ENCODE measurements at places on chromosomes 4 and X. TPM values are rescaled to one million over a fixed set of nuclear protein-coding genes. Genes with fewer than 3 reads are reported as not detected.

DNA sequence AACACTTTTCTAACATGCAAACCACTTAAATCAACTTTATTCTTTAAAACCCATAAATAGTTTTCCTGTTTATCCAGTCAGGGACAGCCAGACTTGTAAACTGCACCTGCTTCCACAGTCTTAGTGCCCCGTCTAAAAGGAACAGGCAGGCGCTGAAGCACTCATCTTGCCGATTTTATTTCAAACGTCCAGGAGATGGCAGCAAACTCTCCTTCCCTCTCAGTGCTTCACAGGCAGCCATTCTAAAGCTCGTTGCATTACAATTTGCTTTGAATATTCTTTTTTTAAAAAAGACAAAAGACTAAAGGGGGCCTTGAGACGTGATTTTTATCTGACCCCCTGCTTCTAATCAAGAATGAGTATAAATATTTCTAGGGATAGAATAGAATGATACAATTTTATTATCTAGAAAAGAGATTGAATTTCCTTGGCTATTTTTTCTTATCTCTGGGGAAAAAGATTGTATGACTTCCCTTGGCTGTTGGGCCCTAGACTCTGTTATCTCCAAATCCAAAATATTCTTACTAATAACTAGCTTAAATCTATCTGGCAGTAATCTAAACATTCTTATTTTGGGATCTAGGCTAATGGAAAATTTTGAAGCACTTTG is 93.6 kb upstream of the MYOZ2 start:
- DNase-seq = no peak

DNA sequence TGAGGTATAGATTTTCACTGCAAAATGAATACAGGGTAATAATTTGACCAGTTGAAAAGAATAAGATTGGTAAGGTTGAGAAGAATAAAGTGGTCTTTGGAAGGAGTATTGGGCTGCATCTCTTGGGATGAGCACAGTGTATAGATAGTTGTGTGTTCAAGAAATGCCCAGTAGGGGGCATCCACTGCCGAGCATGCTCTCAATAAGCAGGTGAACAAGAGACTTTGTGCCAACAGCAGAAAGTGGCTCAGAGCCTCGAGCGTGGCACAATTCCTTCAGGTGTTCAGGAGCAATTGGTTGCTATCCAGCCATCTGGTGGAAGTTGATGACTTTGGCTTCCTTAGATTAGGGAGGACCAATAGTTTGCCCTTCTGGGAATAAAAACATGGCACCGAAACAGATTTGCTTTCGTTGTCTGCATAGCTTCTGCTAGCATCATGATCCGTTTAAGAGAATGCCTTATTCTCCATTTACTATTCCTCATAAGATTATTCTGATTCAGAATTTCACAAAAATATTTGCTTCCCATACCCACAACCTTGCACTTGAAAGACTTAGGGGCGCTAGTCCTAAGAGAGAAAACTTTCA is 258.1 kb upstream of the NEIL3 start:
- no peak for DNase-seq

DNA sequence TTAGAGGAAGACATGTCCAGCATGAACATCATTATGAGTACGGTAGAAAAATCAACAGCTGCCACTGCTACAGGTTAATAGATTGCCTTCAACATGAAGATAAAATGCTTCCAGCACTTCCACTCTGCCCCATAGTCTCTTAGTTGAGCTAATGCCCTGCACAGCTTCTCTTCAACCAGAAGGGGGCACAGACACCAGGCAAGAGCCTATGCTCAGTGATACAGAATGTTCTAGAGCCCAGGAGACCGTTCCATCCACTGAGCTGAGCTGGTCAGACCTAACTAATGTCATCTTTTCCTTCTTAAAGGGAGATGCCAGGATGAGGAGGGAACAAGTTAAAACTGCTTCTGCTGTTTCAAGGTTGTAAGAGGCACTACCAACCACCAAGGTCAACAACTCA is 42.2 kb downstream of the SMIM10L2A start:
- DNase-seq = no peak

DNA sequence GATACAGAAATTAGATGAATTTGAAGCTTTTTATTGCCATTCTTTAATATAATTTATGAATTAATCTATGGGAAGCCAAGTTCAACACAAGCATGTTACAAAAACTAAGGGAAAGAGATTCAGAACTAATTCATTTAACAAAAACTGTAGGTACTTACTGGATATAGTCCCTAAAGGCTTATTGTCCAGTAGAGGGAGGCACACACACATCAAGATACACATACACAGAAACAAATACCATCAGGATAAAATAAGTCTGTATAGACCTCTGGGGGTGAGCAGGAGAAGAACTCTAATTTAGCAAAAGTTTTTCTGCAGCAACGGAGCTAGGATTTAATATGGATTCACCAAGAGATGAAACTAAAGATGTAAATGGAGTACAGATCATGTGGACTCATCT is 83.0 kb upstream of the IL13RA1 start:
- DNase-seq = no peak

GRCh38 chr4:98470831-98471230 is 187.6 kb downstream of the TSPAN5 start:
- peak; percentile 31 for DNase-seq

- no peak for DNase-seq
Measured at GRCh38 chrX:153460826-153461225, 9.6 kb downstream of the HAUS7 start.

DNA sequence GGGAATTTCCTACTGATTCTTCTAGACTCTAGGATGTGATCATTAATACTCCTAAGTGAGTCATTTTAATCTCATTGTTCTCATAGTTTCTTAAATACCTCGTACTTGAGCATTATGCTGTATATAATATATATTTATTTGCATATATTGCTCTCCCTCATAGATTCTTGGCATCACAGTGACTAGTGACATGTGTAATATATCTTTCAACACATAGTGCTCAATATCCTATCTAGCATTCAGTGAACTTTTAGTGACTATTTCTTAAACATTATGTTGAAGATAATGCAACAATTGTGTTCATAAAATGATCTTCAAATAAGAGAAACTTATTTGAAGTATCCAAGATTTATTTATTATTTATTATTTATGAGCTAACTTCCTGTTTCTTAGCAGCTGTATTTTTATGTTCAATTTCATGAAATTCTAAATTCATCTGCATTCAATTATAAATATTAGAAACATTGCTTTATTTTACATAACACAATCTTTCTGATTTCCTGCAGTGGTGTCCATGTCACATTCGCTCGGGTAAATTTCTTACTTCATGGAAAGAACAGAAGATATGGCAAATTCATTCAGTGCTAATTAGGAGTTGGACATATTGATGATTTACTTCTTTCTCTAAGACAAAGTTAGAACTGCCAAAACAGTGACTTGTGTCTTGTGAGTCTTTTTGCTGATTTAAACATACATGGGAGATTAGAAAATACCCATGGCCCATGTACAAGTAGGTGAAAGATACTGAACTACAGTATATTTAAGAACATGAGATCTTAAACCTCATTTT is 1095.5 kb upstream of the IGFBP7 start:
- no peak for DNase-seq

DNA sequence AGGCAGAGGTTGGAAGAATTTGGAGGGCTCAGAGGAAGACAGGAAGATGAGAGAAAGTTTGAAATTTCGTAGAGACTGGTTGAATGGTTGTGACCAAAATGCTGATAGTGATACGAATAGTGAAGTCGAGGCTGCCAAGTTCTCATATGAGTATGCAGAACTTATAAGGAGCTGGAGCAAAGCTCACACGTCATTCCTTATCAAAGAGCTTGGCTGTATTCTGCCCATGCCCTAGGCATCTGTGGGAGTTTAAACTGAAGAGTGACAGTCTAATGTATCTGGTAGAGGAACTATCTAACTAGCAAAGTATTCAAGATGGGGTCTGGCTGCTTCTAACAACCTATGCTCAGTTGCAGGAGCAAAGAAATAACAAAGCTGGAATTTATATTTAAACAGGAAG is 102.1 kb downstream of the PCDH18 start:
- no peak for DNase-seq

The S100G gene
- total RNA-seq = not detected

The ITM2A gene
- 23.1 TPM for total RNA-seq

The SLC16A2 gene
- 2.7 TPM for total RNA-seq

The KLHL4 gene
- total RNA-seq = 0.30 TPM

The NKX6-1 gene
- total RNA-seq = not detected

The EMCN gene
- total RNA-seq = 8.8 TPM

The APEX2 gene
- total RNA-seq = 25.2 TPM

The OGT gene
- total RNA-seq = 139 TPM
